GM12892 (cell line): ENCODE measurements at places on chromosomes 6 and 20.

GRCh38 chr6:135093578-135093977 is 39.0 kb upstream of the HBS1L start:
- no peak for DNase-seq

- DNase-seq = no peak
These were observed 546.1 kb upstream of the MAN1A1 start for GRCh38 chr6:119895626-119896025.

GRCh38 chr20:45404438-45404837 is 3.7 kb upstream of the DBNDD2 start:
- no peak for DNase-seq

GRCh38 chr6:53464927-53465460 is 79.9 kb downstream of the GCLC start:
- DNase-seq = no peak

DNA sequence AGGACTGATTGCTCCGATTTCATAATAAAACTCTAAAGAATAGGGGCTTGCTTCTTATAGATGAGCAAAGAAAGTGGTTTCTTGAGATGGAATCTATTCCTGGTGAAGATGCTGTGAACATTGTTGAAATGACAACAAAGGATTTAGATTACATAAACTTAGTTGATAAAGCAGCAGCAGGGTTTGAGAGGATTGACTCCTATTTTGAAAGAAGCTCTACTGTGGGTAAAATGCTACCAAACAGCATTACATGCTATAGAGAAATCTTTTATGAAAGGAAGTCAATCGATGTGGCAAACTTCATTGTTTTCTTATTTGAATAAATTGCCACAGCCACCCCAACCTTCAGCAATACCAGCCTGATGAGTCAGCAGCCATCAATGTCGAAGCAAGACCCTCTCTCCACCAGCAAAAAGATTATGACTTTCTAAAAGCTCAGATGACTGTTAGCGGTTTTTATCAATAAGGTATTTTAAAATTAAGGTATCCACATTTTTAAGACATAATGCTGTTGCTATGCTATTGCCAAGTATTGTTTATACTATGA is 12.7 kb upstream of the MTRF1L start:
- no peak for DNase-seq

- DNase-seq = peak; percentile 78
These were observed 107.4 kb downstream of the SULF2 start for GRCh38 chr20:47677635-47678453.

DNA sequence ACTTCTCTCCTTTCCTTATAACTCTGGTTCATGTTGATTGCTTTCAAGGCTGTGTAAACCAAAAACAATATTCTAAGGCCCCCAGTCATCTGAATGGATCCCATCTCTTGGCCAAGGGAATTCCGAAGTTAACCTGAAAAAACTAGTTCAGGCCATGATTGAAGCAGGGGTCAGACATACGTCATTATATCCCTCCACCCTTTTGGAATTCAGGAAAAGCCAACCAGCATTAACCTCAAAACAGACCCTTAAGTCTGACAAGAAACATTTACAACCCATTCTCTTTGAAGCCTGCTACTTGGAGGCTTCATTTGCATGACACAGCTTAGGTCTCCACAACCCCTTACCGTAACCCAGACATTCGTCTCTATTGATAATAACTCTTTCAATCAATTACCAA is 39.7 kb downstream of the SLC26A8 start:
- no peak for DNase-seq

DNA sequence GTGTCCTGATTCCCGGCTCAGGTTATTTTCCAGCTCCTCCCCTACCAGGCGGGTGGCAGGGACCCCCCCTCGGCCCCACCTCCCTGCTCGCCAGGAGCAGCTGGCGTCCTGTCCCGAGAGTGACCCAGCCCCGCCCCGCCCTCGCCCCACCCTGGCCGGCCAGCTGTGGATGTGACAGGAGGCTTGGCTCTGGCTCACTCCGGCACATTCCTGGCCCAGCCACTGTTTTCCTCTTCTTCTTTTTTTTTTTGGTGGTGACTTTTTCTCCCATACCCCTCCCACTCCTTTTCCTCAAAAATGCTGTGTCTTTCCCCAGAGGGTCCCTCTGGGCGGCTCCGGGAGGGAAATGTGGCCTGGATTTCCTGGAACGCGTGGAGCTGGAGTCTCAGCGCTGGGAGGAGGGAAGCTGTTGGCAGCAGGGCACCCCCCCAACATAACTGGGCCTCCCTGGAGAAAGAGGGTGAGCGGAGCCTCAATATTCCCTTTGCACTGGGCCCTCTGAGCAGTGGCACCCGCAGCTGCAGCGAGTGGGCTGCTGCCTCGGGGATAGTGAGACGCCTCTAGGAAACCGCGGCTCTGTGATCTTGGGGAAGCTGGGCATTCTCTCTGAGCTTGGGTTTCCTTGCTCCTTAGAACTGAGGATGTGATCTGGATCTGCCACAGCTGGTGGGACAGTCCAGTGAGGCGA is 28.3 kb upstream of the CSNK2A1 start:
- DNase-seq = no peak

GRCh38 chr6:47254906-47255305 is 54.8 kb downstream of the TNFRSF21 start:
- DNase-seq = no peak

DNA sequence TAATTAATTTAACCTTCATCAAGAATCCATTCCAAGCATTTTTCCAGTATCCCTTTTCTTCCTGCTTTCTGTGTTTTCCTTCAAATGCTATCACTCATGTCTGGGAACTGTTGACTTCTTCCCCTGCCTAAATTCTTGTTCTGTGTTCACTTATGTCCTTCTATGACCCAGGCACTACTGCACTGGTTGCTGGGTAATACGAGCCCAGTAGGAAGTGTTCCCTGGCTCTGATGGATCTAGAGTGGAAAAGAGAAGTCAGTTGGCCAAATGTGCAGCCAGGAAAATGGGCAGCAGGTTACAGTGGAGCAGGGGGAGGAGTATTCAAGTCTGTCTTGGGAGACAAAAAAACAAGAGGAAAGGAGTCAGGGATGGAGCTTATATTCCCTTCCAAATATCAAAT is 7.1 kb downstream of the OVOL2 start:
- DNase-seq = no peak

- no peak for DNase-seq
These were observed 65.0 kb downstream of the ISM1 start for GRCh38 chr20:13286052-13286451.

DNA sequence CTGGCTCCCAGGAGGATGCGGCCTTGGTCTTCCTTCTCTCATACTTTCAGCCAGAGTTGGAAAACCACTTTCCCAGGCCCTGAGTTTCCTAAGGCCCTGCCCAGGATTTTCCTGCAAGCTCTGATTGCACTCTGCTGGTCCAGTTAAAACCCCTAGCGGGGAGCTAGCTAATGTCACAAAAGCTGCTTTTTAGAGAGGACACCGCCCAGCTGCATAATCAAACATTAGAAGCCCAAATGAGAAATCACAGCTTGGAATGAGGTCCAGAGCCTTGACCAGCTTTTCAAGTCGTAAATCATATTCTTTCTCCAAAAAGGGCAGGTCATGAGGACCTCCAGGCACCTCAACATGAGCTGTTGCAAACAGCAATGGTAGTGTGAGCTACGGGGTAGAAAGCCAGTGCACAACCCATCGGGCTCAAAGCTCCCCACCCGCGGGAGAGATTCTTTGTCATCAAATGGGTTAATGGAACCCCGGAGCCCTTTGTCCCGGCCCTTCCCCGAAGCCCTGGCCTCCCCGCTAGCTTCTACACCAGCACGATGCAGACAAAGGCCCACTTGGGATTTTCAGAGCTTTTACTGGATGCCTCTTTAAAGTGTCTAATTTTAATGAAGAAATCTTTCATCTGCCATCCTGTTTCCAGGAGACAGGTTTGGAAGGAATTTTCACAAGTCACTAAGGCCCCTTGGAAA is 134.0 kb downstream of the SCML4 start:
- no peak for DNase-seq

DNA sequence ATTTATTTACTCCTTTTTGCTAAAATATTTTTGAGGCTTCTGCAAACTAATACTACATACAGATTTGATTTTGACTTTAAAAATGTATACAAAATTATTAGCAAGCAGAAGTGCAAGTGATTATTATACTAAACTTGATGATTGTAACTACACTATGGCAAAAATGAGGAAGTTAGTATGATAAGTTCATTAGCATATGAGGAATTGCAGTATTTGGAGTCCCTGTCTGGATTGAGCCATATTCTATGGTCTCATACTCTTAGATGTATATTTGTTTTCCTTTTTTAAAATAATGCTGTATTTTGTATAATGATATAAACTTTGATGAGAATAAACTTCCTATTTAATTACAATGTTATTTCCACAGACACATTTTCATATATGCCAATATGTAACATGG is 13.9 kb downstream of the CRISP3 start:
- no peak for DNase-seq

DNA sequence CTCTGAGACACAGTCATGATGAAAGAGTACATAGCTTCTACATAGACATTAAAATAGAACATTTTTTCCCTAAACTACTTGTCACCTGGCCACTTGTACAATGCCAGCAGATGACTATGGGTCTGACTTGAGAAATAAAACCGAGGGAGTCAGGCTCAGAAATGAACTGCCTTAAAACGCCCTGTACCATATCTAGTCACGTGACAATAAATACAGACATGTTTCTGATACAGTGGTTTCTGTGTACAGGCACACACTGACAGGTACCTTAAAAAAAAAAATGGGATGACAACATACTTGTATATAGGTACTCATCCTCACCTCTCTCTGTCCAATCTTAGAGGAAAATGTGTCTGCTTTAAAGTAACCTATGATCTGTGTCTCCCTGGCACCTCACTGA is 144.1 kb downstream of the SH3BGRL2 start:
- no peak for DNase-seq

DNA sequence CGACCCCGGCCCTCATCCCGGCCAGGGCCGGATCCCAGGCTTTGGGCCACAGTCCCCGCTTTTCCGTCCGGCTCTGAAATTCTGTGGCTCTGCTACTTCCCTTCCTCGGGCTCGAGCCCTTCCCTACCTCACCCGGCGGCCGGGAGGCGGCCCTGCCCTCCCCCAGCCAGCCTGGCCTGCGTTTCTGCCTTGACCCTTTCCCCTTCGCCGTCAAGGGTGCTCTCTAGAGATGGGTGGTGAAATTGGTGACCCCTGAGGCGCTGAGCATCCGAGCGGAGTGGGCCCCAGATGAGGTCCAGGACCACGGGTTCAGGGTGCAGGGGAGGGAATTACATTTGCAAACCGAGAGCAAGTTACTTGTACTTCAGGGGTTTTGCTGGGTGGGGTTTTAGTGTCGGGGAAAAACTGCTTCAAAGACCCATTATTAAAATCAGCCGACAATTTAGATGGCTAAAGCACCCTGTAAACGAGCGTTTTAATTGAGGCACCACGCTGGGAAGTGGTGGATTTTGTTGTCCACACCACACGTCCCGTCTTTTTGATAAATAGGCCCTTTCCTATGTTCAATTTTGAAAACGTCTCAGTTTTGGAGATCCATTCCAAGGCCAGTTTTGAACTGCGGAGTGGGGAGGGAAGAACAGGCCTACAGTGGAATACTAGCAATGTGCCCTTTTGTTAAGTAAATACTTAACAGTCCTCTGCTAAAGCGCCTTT is 9.9 kb downstream of the TFAP2A start:
- no peak for DNase-seq

DNA sequence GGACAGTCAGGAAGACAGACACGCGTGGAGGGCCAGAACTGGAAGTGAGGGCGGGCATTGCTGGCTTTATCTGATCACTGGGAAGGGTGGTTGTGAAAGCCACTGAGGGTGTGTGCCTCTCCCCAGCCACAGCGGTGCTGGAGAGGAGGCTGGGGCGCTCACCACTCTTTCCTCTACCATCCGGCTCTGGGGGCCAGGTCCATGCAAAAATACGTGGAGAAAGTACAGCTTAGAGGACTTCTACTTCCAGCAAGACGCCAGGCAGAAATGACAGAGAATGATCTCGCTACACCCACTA is 148.8 kb upstream of the RPS6KA2 start:
- DNase-seq = no peak

GRCh38 chr20:2696646-2697045 is 4.1 kb downstream of the EBF4 start:
- no peak for DNase-seq

- DNase-seq = peak; percentile 45
These were observed 84.4 kb downstream of the INSM1 start for GRCh38 chr20:20452254-20452676.

DNA sequence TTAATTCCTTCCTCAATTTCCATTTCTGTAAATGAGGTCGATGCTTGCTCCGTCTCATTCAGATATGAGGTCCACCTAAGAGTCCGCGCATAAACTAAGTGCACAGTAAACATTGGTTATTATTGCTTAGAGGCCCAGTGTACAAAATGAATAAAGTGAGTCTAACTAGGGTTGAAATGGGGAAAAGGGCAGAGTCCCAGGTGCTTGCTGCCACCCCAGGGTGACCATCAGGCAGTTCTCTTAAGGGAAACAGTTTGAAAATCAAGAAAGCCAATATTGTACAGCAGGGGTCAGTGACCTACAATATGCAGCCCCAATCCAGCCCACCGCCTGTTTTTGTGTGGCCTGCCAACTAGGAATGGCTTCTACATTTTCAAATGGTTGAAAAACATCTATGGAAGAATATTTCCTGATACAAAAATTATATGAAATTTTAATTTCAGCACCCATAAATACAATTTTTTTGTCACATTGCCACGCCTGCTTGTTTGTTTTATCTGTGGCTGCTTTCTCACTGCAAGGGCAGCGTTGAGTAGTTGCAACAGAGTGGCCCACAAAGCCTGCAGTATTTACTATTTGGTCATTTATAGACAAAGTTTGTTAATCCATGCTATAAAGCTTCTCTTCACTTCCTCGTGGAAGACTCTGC is 43.3 kb downstream of the SLC13A3 start:
- no peak for DNase-seq

DNA sequence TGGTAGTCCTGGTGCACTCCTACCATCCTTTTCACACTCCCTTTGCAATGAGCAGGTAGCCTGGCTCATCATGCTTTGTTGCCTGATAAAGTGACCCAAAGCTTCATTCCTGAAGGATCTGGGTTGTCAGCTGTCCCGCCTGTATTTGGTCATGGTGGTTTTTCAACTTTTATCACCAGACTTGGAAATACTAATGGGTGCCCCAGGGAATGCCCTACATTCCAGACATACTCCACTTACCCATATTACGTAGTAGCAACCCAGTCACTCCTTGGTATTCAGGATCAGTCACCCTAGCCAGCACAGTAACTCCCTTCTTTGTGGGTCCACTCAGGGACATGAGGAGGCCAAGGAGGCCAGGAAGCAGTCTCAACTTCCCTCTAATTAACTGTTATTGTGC is 199.2 kb downstream of the MAFB start:
- no peak for DNase-seq

DNA sequence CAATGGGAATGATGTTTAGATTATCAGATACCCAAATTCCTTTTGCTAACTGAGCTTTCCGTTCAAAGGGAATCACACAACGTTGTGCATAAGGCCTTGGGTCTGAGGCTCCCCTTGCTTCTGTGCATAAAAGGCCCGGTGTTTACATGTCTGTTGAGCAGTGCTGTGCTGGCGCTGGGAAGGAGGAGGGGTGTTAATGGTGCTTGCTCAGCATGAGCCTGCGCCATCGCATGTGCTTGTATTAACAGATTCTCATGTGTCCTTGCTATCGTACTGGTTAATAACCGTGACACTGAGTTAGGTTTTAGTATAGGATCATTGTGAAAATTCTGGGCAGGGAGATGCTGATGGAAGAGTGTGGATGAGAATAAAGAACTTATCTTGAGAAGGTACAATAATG is 62.3 kb upstream of the TRAF3IP2 start:
- DNase-seq = no peak
